ENCODE measurements at places on chromosomes 7 and 10.

DNA sequence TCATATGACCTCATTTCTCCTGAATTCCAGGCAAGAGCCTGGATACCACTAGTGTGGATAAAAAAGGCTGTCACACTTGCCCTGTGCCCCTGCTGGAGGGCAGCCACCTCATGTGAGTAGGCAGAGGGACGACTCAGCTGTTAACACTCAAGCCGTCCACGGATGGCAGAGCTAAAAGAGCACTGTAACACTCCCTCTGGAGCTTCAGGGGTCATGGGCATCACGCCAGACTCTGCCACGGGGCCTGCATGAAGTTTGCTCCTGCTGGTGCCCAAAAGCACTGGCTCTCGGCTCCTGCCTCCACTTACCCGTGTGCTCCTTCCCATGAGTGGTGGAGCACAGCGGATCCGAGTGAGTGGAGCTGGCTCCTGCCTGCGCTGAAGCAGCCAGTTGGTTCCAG lies 919.8 kb upstream of the C7orf33 start:
- DNase-seq = peak; percentile 5

DNA sequence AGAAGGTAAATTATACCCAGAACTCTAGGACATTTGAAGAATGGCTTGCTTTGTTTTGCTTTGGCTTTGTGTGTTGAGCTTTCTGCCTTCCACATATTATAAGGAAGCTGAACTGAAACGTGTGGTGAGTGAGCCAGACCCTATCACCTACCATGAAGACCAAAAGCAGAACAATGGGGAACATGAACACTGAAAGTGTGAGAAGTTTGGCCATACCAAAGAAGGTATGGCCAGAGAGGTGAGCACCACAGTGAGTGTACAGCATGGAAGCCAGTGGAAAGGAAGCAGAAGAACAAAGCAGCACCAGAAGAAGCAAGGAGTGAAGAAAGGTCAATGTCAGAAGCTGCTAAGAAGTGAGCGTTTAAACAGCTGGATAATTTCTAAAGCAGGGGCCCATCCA lies 59.7 kb upstream of the CCDC71L start:
- no peak for DNase-seq

- DNase-seq = no peak
These were observed 12.5 kb upstream of the DDIT4 start for GRCh38 chr10:72260976-72261783.

DNA sequence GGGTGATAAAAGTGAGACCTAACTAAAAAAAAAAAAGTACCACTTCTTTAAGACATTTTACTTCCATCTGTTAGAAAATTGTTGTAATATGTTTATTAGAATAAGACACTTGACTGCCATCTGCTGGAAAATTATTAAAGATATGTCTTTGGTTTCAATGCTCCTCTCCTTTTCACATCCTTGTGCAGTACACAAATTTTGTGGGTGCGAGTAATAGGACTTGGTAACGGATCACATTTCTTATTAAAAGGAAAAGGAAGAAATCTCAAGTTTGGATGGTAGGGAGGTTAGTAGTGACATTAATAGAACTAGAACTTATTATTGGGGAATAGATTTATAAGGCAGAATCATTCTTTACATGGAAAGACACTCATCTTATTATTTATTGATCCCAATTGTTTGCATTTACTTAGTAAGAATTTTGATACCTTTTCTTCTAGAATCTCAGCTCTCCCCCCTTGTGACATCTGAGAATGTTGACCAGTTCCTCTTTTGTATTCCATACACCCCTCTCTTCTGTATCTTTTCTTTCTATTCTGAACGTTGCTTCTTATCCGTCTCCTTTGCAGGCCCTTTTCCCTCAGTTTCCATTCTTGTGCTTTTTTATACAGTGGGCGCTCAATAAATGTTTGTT lies 43.0 kb upstream of the RPA3 start:
- peak; percentile 74 for DNase-seq

DNA sequence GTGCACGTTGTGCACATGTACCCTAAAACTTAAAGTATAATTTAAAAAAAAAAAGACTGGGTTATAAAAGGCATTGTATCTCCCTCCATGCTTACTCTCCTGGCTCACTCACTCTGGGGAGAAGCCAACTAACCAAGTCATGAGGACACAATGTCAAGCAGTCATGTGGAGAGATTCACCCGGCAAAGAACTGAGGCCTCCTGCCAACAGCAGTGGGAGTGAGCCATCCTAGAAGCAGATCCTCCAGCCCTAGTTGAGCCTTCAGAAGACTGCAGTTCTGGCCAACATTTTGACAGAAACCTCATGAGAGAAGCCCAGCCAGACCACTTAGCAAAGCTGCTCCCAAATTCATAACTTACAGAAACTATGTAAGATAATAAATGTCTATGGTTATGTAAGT lies 521.7 kb upstream of the FZD8 start:
- DNase-seq = no peak

DNA sequence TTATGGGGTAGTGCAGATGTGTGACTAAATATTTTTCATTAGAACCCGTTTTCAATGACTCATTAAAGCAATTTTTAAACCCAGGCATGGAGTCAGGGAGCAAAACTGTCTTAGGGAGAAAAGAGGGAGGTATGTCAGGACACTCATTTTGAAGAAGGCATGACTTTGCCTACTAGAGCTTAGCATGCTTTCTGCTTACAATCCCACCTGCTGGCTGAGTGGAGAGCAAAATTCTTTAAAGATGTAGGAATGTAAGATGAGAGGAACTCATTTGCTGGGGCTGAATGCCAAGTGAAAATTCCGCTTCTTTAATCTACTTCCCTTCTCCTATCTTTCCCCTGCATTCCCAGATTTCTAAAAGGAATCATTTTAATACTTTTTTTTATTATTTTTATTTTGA lies 232.6 kb downstream of the GALNT17 start:
- peak; percentile 26 for DNase-seq
